ENCODE measurements at places on chromosomes 4 and X. TPM values are rescaled to one million over a fixed set of nuclear protein-coding genes. Genes with fewer than 3 reads are reported as not detected.
A peak's percentile ranks its signal among the peaks of the same experiment; 100 is the strongest.

NCBP2L gene
- not detected for polyA plus RNA-seq

NPFFR2 gene
- not detected for polyA plus RNA-seq

GRCh38 chr4:154982187-154983047 lies 201.3 kb downstream of the RBM46 start:
- DNase-seq: peak; percentile 65

DNA sequence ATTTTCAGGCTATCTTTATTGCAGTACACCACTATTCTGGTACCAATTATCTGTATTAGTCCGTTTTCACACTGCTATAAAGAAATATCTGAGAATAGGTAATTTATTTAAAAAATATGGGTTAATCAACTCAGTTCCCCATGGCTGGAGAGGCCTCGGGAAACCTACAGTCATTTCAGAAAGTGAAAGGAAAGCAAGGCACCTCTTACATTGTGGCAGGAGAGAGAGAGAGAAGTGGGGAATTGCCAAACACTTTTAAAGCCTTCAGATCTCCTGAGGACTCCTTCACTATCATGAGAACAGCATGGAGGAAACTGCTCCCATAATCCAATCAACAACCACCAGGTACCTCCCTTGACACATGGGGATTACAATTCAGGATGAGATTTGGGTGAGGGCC lies 54.7 kb downstream of the AMER1 start:
- no peak for DNase-seq

TDO2 gene
- 0.26 TPM for polyA plus RNA-seq

PCYT1B gene
- polyA plus RNA-seq: 0.14 TPM

NDUFC1 gene
- polyA plus RNA-seq: 36.9 TPM

ASB5 gene
- polyA plus RNA-seq: 1.0 TPM

DNA sequence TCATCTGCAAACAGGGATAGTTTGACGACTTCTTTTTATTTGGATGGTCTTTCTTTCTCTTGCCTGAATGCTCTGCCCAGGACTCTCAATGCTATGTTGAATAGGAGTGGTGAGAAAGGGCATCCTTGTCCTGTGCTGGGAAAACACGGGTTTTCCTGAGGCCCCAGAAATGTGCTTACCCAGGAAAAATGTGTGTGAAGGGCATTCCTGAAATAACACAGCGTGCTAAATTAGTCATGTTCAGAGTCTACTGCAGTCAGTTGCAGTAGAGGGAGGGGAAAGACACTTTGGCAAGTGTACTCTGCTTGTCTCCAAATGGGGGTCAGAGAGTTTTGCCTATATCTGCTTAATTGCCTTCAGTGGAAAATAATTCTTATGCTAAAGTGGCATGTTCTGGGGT lies 153.9 kb downstream of the CCNG2 start:
- DNase-seq: peak; percentile 26

L1CAM gene
- 1.2 TPM for polyA plus RNA-seq

DMRTC1B gene
- polyA plus RNA-seq: not detected

DNA sequence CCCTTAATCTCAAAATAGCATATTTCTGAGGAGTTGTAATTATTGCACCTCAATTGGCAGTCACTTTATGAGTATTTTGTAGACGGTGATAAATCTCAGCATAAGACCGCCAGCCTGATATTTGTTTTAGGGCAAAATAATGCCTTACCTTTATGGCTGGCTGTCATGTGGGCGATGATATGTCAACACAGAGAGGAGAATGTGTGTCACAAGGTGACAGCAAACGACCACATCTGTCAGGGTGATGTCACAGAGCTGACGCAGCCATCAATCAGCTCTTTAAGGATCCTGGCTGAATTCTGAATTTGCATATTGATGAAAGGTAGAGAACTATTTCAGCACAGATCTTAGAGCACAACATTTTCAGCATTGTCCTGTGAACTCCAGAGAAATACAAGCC lies 209.7 kb downstream of the CEP135 start:
- DNase-seq: no peak

GRCh38 chrX:125004799-125005198 lies 314.9 kb upstream of the TEX13C start:
- no peak for DNase-seq

DNA sequence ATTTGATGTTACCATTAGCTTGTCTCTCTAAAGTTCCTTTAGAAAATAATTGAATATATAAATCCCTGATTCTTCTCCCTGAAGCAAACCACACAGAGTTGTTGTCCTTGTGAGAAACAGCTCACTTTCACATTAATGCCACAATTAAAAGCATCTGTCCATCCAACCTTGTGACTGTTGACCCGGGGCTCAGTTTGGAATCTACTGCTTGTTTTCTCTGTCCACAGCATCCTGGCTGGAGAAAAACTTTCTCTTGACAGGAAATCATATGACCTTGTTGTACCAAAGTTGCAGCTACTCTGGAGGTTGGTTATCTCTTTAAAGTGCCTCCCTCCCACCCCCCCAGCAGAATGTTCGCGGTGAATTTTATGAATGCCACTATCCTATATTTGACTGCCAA lies 3.1 kb downstream of the PRKG2 start:
- no peak for DNase-seq

FAM114A1 gene
- polyA plus RNA-seq: 272 TPM

DNA sequence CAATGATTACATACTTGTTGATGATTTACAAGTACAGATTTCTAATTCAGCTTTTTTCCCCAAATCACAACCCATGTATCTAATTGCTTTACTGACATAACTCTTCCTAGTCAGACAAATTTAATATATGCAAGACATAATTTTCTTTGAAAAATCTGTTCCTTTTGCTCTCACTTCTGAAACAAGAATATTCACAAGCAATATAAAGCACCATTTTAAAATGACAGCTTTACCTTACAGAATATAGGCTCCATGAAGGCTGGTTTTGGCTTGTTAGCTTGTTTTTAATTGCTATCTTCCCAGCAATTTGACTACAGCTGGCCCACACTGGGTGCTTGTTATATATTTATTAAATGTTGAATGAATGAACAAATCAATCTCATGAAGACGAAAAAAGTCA lies 24.5 kb downstream of the GPM6A start:
- DNase-seq: no peak

Measured in fibroblast of lung (primary cell).